ENCODE measurements at places on chromosomes 2 and 18.

DNA sequence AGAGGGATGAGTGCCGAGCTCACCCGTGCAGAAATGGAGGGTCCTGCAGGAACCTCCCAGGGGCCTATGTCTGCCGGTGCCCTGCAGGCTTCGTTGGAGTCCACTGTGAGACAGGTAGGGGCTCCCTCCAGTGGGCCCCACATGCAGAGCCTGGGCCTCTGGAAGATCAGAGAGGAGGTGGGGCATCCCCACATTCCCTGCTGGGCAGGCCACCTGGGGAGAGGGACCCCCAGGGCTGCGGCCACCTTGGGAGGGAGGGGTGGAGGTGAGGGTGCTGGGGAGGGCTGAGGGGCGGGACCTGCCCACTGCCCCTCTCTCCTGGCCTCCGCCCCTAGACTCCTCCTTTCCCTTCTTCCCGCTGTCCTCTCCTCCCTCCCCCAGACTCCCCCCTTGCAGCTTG, 38.5 kb downstream of the MTERF4 start:
- no peak for DNase-seq

DNA sequence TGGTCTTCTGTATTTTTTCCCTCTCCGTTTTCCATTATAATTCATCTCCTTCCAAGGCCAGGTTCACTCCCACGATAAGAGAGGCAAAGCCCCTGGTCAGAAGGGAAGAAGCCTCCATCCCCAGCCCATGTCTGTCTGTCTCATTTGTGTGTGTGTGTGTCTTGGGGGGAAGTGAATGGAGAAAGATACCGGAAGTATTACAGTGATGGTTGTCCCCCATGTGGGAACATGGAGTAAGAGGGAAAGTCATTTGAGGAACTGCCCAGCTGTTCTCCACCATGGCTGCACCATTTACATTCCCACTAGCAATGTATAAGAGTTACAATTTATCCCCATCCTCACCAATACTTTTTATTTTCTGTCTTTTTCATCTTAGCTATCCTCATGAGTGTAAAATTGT, 113.6 kb upstream of the ATP8B1 start:
- no peak for DNase-seq

DNA sequence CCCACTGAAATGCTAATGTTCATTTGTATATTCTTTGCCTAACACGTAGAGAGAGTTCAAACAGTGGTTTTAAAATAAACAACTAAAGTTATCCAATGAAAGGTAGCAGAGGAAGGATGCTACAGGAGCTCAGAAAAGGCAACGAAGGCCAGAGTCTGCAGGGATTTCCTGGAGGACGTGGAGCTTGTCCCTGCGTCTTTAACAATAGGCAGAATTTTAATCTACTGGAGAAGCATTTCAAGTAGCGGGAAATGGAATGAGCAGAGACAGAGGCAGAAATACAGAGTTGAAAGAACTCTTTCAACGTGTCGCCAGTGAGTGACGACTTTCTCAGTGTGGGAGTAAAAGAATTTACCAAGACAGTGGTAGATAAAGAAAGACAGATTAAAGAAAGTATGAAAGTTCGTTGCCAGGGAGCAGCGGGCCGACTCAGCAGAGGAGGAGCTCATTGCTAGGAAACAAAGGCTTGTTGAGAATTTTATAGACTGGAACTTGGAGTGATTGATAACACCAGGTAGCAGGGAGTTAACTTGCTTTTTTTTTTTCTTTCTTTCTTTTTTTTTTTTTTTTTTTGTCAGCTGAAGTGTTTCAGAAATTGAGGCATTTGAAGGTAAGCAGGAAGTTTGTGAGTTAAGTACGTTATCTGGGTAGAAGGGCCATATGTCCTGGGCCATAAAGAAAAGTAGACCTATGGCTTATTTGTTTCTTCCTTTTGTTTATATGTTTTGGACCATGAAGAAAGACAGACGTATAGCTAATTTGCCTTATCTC, 625 bp upstream of the NBAS start:
- peak; percentile 31 for DNase-seq

DNA sequence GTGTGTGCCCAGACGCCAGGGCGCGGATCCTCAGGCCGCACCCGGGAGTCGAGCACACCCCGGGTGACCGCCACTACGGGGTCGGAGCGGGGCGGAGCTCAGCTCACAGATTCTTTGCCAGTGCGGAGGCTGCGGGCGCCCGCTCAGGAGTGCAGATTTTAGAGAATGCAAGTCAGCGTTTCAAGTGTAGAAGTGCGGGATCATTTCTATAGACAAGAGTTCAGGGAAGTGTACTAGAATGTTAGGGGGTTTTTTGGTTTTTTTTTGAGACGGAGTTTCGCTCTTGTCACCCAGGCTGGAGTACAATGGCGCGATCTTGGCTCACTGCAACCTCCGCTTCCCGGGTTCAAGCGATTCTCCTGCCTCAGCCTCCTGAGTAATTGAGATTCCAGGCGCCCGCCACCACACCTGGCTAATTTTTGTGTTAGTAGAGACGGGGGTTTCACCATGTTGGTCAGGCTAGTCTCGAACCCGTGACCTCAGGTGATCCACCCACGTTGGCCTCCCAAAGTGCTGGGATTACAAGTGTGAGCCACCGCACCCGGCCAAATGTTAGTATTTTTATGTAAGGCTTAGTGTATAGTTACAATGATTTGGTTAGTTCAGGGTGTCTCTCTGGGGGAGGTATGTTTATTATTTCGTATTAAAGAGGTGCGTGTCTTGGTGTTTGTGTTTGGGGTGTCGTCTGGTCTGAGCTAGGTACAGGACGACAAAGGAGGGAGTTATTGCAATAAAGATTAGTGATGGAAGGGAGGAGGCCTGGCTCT, 619 bp upstream of the FAM168B start:
- DNase-seq, result no peak

DNA sequence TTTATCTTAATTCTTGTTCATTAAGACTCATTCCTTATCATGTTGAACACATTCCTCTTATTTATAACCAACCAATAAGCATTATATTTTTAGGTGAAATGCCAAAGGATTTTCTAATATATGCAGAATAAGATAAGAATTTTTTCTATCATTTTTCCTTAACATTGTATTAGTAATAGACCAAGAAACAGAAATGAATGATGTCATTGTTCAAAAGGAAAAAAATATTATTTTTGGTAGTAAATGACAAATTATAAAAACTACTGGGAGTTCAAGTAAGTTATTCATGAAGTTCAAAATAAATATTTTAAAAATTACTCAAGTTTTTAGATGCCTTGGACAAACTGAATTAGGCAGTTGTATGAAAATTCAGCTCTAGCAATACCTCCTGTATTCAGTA, 25.5 kb downstream of the DCAF17 start:
- no peak for DNase-seq

DNA sequence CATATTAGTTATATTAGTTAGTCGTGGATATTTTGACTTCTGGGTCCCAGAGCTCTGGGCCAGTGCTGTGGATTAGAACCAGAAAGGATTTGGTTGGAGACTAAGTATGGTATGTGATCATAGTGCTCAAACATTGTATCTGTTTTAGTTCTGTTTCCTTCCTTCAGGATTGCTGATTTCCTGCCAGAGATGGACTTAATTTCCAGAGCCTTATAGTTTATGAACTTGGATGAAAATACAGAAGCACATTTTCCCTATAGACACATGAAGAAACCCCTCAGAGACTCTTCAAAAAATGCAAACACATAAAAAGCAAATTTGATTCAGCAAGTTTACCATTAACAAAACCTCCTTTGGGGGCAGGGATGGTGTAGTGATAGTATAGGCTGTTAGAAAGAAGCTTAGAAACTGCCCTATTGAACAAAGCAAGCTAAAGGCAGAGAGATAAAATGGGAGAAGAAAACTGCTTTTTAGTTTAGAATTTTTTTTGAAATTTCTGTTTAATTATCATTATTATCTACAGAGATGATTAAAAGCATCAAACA, 88.7 kb upstream of the EFEMP1 start:
- no peak for DNase-seq

DNA sequence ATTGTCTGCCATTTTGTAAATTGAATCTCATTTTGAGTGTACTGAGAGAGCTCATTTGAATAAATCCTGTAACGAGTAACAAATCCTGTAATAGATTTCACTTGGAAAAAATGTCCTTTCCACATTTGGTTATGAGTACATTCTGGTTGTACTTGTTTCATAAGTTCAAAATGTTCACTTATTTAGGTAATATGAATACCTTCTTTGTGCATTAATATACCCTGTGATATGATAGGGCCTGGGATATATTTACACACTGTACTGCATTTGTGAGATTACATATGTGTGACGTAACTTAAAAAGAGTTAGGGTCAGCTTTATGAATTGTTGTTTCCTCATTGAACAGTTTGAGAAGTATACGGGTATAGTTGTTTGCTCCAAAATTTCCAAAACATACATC, 16.1 kb downstream of the AGFG1 start:
- no peak for DNase-seq

DNA sequence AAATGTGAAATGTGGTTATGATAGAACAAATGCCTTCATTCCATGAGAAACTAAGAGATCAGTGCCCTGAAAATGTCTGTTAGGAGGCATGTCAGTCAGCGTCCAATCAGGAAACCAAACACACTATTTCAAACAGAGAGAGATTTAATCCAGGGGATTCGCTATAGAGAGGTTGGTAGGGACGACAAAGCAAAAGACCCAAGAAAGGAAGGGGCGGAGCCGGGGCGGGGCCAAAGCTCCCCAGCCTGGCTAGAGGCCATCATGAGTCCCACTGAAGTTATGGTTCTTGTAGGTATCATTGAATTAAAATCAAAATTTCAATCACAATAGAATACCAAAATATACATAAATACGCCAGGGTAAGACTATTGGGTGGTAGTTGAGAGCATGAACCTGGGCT, 32.9 kb upstream of the RNF149 start:
- DNase-seq, result no peak

DNA sequence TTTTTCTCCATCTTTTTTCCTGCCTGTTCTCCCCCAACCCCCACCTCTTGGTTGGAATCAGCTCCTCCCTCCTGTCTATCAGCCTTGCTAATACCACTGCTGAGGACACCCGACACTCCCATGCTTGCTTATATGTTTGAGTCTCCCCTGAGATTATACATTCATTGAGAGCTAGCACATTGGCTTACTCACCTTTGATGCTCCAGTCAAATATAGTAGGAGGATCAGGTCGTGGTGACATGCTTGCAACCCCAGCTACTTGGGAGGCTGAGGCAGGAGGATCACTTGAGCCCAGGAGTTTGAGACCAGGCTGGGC, 91.5 kb upstream of the CCBE1 start:
- DNase-seq, result no peak

GRCh38 chr2:150674283-150674682, 186.8 kb upstream of the RND3 start:
- no peak for DNase-seq

- no peak for DNase-seq
Measured at GRCh38 chr2:85253890-85254289, 73.9 kb downstream of the TGOLN2 start.

DNA sequence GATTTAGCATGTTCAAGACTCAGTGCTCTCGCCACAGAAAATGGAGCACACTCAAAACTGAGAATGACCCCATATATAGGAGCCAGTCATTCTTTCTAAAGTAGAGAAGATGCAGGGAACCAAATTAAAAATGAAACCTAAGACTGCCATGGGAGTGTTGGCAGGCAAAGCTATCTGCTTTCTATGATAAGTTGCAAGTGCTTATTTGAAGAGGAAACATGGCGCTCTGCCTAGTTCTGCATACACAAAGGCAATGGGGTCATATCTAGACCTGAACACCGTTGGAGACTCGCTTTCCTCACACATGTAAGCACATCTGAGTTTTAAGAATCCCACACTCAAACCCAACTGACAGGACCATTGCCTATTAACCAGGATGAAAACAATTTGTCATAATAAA, 292.5 kb downstream of the ALK start:
- no peak for DNase-seq

DNA sequence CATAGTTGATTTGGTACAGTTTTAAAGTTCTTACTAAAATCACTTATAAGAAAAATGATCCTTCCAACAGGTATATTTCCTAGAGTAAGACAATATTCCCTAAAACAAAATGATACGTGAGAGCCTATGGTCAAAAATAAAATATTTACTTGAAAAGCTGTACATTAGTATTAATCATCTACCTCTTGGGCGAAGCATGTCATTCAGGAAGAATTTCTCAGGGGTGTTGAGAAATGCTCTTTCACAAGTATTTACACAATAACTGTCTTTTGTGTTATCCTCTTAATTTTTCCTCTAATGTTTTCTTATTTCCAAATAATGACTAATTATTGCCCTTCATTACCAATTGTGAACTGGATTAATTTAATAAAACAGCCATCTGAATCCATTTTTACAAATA, 466.3 kb downstream of the SATB2 start:
- DNase-seq, result no peak

GRCh38 chr2:3574155-3574554, 905 bp upstream of the RPS7 start:
- DNase-seq, result no peak

DNA sequence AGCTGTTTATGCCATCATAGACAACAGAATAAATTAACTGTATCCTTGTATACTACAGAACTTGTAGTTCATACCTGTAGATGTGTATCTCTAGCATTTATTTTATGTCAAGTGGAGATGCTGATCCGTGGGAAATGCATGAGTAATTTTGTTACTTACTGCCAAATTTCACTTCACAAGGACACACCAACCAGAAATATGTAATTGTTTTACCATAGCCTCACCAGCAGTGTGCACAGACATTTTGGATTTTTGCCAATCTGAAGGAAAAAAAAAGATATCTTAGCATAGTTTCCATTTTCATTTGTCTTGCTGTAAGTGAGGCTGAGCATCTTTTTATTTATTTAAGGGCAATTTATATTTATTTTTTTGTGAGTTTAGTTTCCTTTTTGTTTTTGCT, 265.1 kb upstream of the OSR1 start:
- no peak for DNase-seq

DNA sequence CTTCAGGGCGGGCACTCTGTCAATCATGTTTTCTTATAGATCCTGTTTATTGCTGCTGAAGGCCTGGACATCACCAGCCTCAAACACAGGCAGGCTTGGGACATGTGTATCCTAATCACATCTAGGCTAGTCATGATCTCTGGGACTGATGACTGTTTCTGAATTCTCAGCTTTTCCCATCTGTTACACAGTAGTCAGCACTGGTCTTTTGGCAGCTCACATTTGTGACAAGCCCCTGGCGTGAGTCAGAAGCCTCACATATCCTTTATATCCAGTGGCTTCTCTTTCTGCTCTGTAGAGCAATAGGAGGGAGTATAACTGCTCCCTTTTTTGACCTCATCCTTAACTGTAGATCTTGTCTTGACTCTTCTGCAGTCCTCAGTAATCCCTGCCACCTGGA, 4.5 kb downstream of the SEMA4F start:
- no peak for DNase-seq

DNA sequence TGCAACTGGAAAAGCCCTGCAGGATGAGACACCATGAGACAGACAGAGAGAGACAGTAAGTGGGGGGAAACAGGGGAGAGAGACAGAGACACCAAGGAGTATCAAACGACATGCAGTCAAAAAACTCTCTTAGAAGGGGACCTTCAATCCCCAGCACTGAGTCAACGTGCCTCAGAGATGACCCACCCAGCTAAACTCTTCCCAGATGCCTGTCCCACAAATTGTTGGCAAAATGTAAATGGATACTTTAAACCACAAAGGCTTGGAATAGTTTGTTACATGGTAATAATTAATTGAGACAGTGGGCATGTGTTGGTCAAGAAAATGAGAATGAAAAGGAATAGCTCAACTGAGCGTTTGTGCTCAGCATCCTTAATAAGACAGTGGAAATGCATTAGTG, 98.3 kb downstream of the GRB14 start:
- no peak for DNase-seq

Data from forelimb muscle (tissue), 1 donor.